ENCODE measurements at places on chromosomes 7 and 10. TPM values are rescaled to one million over a fixed set of nuclear protein-coding genes. Genes with fewer than 3 reads are reported as not detected.

DNA sequence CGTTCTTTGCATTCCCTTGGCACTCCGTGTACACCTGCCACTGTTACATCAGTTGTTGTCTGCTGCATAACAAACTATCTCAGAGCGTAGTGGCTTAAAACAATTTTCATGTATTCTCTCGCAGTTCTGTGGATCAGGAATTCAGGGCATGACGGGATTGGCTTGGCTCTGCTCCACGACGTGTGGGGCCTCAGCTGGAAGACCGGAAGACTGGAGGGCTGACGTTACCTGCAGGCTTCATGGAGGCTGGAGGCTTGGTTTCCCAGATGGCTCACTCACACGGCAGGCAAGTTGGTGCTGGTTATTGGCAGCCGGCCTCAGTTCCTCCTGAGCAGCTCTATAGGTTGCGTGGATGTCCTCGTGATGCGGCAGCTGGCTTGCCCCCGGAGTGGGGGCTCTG, 25.5 kb downstream of the NYAP1 start:
- H3K27ac ChIP-seq = no peak overlapping the region
- peaks cover 3% of the 10 kb centered on the region for H3K4me1 ChIP-seq
- no peak for DNase-seq
- H3K36me3 ChIP-seq = no peaks in the 10 kb centered on the region
- H3K4me3 ChIP-seq = no peak overlapping the region
- peaks cover 4% of the 10 kb centered on the region for H3K27me3 ChIP-seq

DNA sequence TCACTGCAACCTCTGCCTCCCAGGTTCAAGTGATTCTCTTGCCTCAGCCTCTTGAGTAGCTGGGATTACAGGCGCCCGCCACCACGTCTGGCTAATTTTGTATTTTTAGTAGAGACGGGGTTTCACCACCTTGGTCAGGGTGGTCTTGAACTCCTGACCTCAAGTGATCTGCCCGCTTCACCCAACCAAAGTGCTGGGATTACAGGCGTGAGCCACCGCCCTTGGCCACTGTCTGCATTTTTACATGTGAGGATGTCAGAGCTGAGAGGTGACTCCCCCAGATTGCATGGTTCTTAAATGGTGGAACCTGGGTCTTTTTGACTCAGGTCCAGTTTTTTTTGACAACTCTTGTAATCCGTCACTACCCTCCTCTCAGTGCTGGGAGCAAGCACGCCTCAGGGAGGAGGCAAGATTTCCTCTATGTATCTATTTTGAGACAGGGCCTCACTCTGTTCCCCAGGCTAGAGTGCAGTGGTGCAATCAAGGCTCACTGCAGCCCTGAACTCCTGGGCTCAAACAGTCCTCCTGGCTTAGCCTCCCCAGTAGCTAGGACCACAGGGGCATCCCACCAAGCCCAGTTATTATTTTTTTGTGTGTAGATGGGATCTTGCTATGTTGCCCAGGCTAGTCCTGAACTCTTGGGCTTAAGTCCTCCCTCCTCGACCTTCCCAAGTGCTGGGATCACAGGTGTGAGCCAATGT, 1.2 kb upstream of the SRRT start:
- peaks cover 25% of the 10 kb centered on the region for H3K27me3 ChIP-seq
- peaks cover 39% of the 10 kb centered on the region for H3K4me1 ChIP-seq

The OPN1SW gene
- total RNA-seq = not detected

The PNLIP gene
- not detected for total RNA-seq

- H3K27ac ChIP-seq = no peak overlapping the region
- H3K36me3 ChIP-seq = peaks cover 19% of the 10 kb centered on the region
- peaks cover 5% of the 10 kb centered on the region for H3K4me1 ChIP-seq
- H3K27me3 ChIP-seq = peaks cover 4% of the 10 kb centered on the region
Measured at GRCh38 chr7:44580945-44581878, 819 bp downstream of the TMED4 start.

DNA sequence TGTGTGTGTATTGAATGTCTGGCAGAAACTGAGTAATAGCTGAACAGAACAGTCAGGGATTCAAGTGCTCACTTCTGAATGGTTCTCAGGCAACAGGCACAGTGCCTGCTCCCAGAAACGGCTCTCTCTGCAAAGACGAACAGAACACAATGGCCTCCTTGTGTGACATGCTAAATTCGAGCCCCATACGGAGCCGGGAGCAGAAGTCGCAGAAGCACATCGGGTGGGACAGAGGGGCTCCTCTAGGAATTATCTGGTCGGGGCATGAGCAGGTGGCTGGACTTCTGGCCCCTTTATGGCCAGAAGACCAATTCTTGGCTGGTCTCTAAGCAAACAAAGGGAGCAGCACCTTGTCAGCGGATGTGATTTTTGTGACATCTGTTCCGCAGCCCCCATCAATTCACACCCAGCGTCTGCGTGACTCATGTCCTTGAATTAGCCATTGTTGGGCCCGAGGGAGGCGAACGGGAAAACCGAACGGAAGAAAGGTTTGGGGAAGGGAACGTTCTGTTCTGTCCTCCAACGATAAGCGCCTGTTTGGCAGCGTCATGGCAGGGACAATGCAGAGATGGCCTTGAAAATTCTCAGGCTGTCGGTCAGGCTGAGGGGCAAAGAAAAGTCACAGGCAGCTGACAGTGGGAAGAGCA, 47.3 kb upstream of the NPTX2 start:
- DNase-seq = no peak
- H3K4me3 ChIP-seq = no peak overlapping the region
- H3K27me3 ChIP-seq = no peaks in the 10 kb centered on the region

The GTF2IRD1 gene
- total RNA-seq = 32.6 TPM

DNA sequence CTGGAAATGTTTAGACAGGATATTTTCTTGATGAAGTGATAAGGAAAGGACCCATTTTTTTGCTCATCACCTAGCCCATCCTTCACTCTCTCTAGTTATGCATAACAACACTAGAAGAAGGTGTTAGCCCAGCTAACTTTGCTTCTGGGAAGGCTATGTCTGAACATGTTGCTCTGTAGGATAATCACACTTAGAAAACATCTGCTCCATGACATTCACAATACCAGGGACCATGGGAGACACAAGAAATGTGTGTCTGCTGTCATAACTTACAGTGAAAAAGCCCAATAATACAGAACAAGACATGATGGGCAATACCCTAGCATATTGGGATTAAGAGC, 13.9 kb upstream of the ZNF282 start:
- peaks cover 21% of the 10 kb centered on the region for H3K4me1 ChIP-seq
- H3K27ac ChIP-seq = peak overlapping the region; percentile 74
- no peak for DNase-seq
